ENCODE measurements at places on chromosomes 12 and 14.

GRCh38 chr14:57375156-57375555, 15.2 kb upstream of the NAA30 start:
- DNase-seq = no peak

- no peak for DNase-seq
Observed at GRCh38 chr14:77892381-77892871, 92.5 kb downstream of the ADCK1 start.

DNA sequence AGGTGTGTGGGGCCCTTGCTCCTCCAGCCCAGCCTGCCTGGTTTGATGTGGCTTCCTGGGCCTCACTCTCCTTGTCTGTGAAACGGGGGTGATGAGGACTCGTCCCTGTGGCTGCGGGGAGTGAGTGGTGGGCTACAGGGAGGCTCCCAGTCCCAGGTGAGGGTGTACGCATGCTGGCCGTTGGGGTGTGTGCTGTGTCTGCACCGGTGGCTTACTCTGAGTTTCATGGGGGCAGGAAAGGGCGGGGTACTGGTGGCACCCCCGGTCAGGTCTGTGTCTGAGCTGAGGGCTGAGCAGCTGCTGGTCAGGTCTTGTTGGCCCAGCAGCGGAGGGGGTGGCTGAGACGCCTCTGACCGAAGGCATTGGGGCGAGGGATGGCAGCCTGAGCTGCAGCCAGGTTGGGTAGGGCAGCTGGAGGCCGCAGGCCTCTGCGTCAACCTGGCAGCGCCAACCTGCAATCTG, 11.2 kb downstream of the ULK1 start:
- no peak for DNase-seq

- DNase-seq = no peak
Observed at GRCh38 chr14:38197001-38197783, 10.5 kb upstream of the SSTR1 start.

DNA sequence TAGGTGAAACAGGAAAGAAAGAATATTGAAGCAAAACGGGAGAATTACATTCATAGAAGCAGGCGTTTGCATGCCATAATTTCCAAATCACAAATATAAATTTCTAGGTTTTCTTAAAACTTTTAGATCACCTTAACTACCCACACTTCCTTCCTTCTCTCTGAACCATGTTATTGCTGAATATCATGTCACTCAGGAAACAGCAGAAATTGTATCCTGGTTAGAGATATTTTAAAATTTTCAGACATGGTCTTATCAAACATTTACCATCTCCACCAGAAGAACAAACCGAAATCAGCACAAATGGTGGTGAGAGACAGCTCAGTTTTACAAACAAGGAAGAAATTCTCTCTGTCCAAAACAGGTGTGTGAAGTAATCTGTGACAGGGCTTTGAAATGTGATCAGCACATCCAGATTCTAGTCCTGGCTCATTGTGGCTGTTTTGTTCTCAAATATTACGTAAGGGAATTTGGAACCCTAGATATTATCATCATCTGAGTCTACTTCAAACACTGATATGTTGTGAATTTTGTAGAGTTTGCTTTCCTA, 16.3 kb downstream of the TESPA1 start:
- DNase-seq = no peak

- no peak for DNase-seq
Observed at GRCh38 chr14:68216079-68216478, 396.5 kb downstream of the RAD51B start.

- DNase-seq = peak; percentile 74
Observed at GRCh38 chr12:6363330-6364043, 11.9 kb downstream of the SCNN1A start.

- DNase-seq = no peak
Observed at GRCh38 chr14:59836116-59836515, 34.5 kb downstream of the RTN1 start.

GRCh38 chr12:102430661-102431060, 49.7 kb downstream of the IGF1 start:
- no peak for DNase-seq

All from activated CD4-positive, alpha-beta T cell treated with anti-CD3 and anti-CD28 coated beads, Interleukin-2, amount 50 U/mL, for 48 hours (primary cell).